ENCODE measurements at places on chromosomes 12 and 14. TPM values are rescaled to one million over a fixed set of nuclear protein-coding genes. Genes with fewer than 3 reads are reported as not detected.

Gene DMAC2L
- total RNA-seq, result 11.5 TPM

Gene ERBB3
- 1.3 TPM for total RNA-seq

Gene RDH5
- 2.6 TPM for total RNA-seq

Gene SOAT2
- total RNA-seq, result 0.26 TPM

Gene RTL1
- total RNA-seq, result 0.33 TPM
